Left kidney (tissue), 8 donors: ENCODE measurements at places on chromosomes 3 and 15. TPM values are rescaled to one million over a fixed set of nuclear protein-coding genes. Genes with fewer than 3 reads are reported as not detected.

Gene TKT
- polyA plus RNA-seq = 88.8 TPM

- no peak for DNase-seq
Observed at GRCh38 chr3:89494734-89495133, 387.3 kb downstream of the EPHA3 start.

Gene HYAL1
- 6.5 TPM for polyA plus RNA-seq

GRCh38 chr3:70744536-70744935 lies 432.1 kb upstream of the MDFIC2 start:
- DNase-seq = no peak

DNA sequence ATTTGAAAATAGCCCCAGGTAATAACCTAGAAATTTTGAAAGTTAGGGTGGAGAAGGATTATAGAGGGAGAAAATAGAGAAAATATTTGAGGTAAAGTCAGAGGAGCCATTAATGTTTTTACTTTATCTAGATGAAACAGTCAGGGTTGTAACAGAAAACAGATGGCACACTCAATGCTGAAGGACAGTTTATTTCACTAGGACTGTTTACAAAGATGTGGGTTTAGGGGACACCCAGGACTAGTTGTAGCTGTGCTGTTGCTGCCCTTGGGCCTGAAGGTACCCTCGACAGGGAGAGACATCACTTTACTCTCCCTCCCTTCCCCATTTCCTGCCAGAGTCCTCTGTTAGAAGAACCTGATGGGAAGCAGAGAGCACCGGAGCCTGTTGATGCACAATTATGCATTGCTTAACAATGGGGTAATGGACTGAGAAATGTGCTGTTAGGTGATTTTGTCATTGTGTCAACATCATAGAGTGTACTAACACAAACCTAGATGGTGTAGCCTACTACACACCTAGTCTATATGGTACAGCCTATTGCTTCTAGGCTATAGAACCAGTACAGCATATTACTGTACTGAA lies 103.8 kb downstream of the GALK2 start:
- no peak for DNase-seq

DNA sequence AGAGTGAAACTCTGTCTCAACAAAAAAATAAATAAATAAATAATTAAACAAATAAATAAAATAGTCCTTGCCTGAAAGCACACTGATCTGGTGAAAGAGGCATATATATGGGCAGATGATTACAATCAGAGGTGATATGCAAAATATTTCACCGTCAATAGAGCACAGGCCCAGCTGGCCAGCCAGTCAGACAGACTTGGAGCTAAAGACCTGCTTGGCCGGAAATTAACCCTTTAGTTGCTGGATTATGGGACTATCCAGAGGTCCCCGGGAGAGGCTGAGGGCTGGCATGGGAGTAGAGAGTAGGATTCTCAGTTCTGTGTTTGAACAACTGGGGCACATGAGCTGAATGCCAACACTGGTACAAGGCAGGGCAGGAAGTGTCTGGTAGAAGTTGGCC lies 59.1 kb upstream of the CTNNB1 start:
- DNase-seq = no peak

- no peak for DNase-seq
Observed at GRCh38 chr15:98690272-98690950, 42.1 kb downstream of the IGF1R start.

DNA sequence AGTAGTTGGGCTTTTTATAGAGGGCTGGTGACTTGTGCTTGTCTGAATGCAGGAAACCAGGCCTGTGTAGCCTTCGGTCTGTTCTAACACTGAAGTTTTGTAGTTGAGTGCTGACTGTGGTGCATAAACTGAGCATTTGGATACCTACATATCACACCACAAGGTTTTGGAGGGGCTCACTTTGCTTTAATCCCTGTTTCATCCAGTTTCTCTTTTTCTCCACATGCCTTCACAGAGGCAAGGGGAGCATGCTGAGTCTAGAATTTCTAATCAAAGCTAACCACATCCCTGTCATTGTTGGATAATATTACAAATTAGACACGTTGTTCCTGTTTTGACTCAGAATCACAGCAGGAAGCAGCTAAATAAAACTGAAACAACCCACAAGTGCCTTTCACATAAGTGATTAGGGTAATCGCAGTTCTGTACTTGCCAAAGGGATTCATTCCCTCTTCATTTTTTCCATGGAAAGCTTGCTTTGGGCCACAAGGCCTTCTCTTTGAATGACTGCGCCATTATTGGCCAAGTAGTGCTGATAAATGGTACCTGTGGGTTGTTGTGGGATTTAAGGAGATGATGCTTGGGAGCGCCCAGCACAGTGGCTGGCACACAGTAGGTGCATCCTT lies 48.9 kb downstream of the TGFBR2 start:
- DNase-seq = no peak

GRCh38 chr3:14811684-14812083 lies 7.1 kb upstream of the FGD5 start:
- DNase-seq = no peak

Gene SIN3A
- 65.4 TPM for polyA plus RNA-seq

Gene TLNRD1
- polyA plus RNA-seq = 6.6 TPM

Gene GOLGA6L7
- polyA plus RNA-seq = 1.1 TPM

Gene IL5RA
- 0.73 TPM for polyA plus RNA-seq

Gene GABRA5
- polyA plus RNA-seq = 0.38 TPM

DNA sequence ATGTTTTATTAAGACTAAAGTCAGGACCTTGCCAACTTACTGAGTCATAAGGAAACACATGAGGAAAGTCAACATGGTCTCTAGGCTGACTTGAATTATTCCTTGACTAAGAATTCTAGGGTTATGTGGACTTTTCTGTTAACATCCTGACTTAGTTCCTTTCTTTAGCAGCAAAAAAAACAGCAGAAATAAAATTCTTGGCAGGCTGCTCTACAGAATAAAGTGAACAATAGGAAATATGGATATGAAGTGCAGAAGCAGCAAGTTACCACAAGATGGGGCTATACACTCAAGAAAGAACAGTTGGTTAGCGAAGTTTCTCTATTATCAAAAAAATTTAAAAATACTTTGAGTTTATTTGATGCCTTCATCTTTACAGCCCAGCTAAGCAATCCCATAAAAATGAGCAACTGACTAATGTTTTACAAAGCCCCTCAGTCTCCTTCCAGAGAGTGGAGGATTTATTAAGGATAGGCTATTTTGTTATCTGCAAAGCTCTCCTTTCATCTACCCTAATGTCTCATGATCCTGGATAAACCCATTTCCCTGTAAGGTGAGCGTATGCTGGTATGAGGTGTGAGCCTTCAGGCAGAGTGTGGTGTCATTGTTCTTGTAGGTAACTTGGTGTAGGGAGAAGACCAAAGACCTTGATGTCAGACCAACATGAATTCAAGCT lies 23.1 kb upstream of the MCCC1 start:
- DNase-seq = peak; percentile 50

GRCh38 chr3:124209426-124209825 lies 217.5 kb upstream of the ROPN1 start:
- no peak for DNase-seq

DNA sequence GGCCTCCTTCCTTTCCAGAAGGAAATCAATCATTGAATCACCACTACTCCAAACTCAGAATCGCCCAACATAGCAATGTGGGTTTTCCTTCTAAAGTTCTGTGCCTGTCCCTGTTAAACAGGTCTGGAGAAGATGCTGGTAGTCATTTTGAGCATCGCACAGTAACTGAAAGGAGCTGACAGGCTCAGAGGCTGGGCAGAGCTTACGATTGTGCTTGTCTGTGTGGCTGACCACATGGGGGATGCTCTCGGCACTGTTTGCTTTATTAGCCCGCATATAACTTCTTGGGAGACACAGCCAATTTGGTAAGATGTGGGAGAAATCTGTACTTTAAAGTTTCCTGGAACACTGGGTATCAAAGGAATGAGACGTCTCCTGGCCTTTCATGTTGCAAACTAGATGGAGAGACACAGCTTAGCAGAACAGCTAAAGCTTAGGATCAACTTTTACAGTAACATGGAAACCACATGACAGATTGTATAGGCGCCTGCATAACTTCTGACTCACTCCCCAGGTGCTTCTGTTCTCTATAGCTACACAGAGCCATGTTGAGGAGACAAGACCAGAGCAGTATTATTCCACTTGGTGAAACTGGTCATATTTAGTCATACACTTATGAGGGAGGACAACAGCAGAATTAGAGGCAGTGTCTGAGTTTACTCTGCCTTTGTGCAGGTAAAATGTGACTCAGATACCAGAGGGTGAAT lies 374.1 kb downstream of the RORA start:
- no peak for DNase-seq
